Endodermal cell (in vitro differentiated cells): ENCODE measurements at places on chromosomes 4 and X.
A peak's percentile ranks its signal among the peaks of the same experiment; 100 is the strongest.

GRCh38 chr4:55442541-55442940 is 46.8 kb downstream of the TMEM165 start:
- no peaks in the 10 kb centered on the region for H3K27me3 ChIP-seq
- H3K4me1 ChIP-seq = no peaks in the 10 kb centered on the region
- no peak overlapping the region for H3K4me3 ChIP-seq
- no peak overlapping the region for H3K27ac ChIP-seq
- peaks cover 60% of the 10 kb centered on the region for H3K36me3 ChIP-seq
- DNase-seq = no peak

GRCh38 chrX:29155286-29155685 is 568.0 kb downstream of the IL1RAPL1 start:
- no peaks in the 10 kb centered on the region for H3K36me3 ChIP-seq
- no peak for DNase-seq
- no peaks in the 10 kb centered on the region for H3K27me3 ChIP-seq
- H3K27ac ChIP-seq = no peak overlapping the region
- H3K4me3 ChIP-seq = no peak overlapping the region

GRCh38 chrX:97260679-97261078 is 377.0 kb downstream of the RPA4 start:
- H3K4me3 ChIP-seq = no peak overlapping the region
- DNase-seq = no peak
- H3K27ac ChIP-seq = no peak overlapping the region
- H3K36me3 ChIP-seq = no peaks in the 10 kb centered on the region

- H3K27ac ChIP-seq = no peak overlapping the region
- H3K4me3 ChIP-seq = peak overlapping the region; percentile 54
- no peak for DNase-seq
Measured at GRCh38 chr4:184422378-184422777, 52.0 kb downstream of the IRF2 start.

DNA sequence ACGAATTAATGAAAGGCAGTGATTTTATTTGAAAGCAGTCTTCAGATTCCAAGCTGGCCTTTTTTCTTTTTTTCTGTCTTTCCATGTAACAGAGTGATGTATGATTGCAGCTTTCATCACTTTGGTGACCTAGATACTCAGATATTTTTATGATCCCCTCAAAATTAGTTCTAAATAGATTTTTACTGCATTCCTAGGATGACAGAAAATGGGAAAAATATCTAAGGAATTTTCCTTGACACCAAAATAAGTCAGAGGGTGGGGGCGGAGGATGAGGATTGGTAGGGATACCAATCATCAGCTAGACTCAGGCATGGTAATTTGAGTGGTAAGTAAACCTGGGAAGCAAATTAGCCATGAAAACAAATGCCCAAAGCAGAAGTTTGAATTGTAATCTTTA is 11.9 kb upstream of the HMGB2 start:
- no peak overlapping the region for H3K27ac ChIP-seq
- no peaks in the 10 kb centered on the region for H3K4me1 ChIP-seq
- no peaks in the 10 kb centered on the region for H3K27me3 ChIP-seq
- no peaks in the 10 kb centered on the region for H3K36me3 ChIP-seq

- no peaks in the 10 kb centered on the region for H3K4me1 ChIP-seq
- H3K36me3 ChIP-seq = no peaks in the 10 kb centered on the region
- no peak for DNase-seq
- H3K4me3 ChIP-seq = no peak overlapping the region
Measured at GRCh38 chrX:97189668-97190067, 306.0 kb downstream of the RPA4 start.

DNA sequence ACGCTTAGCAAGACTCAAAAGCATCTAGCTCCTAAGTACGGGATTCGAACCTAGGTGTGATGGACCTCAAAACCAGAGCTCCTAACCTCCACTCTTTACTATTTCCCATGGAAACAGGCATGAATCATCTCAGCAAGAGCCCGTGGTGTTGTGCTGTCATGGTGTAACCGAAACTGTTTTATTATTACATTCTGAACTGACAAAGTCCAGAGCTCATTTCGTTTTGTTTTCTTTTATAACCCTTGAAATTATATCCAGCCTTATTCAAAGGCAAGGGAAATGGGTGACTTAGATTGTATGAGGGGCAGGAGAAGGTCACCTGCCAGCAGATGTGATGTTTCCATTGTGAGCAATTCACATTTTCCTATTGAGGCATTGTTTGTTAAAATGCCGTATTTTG is 301.1 kb downstream of the FRMPD4 start:
- H3K36me3 ChIP-seq = no peaks in the 10 kb centered on the region
- H3K27ac ChIP-seq = no peak overlapping the region
- no peak for DNase-seq
